ENCODE measurements at places on chromosomes 6 and 20. TPM values are rescaled to one million over a fixed set of nuclear protein-coding genes. Genes with fewer than 3 reads are reported as not detected.

DNA sequence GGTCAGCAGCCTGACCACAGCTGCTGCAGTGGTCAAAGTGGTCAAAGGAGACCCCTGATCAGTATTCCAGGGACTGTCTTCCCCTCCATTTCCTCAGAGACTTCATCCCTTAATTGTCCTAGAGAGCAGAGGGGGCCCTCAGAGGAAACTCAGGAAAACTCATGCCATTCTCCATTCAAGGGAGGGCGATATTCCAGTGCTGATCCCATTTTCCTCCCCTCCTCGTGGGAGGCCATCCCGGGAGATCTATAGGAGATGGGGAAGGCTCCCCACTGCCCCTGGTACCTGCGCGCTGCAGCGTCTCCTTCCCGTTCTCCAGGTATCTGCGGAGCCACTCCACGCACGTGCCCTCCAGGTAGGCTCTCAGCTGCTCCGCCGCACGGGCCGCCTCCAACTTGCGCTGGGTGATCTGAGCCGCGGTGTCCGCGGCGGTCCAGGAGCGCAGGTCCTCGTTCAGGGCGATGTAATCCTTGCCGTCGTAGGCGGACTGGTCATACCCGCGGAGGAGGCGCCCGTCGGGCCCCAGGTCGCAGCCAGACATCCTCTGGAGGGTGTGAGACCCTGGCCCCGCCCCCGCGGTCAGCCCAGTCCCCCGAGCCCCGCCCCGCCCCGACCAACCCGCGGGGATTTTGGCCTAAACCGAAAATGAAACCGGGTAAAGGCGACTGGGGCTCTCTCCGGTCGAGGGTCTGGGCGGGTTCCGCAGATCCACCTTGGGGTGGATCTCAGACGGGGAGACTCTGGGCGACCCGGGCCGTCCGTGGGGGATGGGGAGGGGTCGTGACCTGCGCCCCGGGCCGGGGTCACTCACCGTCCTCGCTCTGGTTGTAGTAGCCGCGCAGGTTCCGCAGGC is 878 bp downstream of the HLA-C start:
- no peak for DNase-seq

- DNase-seq: no peak
These were observed 181.0 kb downstream of the ZNF217 start for GRCh38 chr20:53412577-53413185.

- DNase-seq: no peak
These were observed 740 bp downstream of the NELFCD start for GRCh38 chr20:58981628-58982364.

DNA sequence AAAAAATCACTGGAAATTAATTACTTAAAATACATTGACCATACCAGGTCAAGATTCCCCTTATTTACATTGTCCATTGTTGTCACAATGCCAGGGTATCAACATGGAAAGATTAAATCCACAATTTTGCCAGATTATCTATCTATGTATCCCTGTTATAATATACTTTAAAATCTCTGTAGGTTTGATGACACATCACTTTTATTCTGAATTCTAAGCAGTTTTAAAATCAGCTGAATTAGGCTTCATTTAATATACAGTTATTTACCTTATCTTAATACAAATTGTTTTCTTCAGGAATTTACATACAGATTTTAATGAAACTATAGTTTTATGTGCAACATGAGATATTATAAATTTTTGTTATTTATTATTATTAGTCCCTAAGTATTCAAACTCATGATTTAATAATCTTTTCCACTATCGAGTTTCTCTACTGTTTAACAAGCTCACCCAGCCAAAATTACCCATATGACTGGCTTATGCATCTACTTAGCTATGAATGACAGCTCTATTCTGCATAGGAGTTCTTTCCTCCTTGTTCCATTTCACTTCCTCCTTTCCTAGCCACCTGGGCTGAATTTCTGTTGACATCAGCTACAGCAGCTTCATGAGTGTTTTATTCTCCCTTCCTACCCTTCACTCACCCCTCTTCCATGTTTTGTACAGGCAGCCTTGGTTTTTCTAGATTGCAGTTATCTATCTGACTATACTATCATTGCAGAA is 654.2 kb upstream of the MAP3K7 start:
- DNase-seq: no peak

The ID4 gene
- 158 TPM for polyA plus RNA-seq

- no peak for DNase-seq
These were observed 10.9 kb upstream of the MAS1 start for GRCh38 chr6:159879856-159880255.

The PACSIN1 gene
- 1.2 TPM for polyA plus RNA-seq

- DNase-seq: no peak
These were observed 4.3 kb downstream of the CDC25B start for GRCh38 chr20:3800256-3800877.

DNA sequence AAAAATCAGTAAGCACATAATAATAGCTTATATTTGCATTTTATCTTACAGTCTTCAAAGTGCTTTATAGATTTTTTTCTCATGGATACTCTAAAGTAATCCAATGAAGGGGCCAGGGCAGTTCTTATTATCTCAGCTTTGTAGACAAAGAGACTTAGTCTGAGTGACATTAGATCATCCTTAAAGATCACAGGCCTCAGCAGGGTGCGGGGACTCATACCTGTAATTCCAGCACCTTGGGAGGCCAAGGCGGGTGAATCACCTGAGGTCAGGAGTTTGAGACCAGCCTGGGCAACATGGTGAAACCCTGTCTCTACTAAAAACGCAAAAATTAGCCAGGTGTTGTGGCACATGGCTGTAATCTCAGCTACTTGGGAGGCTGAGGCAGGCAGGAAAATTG is 14.5 kb downstream of the FERMT1 start:
- DNase-seq: no peak

The FNDC11 gene
- 1.0 TPM for polyA plus RNA-seq

DNA sequence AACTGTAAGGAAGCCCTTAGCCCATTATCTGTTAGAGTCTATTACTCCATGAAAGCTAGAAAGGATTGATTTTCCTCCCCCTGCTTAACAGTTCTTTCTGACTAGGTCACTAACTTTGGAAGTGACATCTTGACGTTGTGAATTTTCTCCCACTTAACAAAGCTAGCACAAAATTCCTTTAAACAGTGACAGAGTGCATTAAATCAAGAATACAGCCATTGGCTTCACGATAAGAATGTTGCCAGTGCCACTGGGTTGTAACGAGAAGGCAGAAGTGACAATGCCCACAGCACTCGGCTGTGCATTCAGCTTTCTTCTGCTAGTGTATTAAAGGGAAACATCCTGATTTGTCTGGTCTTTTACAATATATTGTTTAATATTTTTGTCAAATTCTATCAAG is 182.7 kb upstream of the DTNBP1 start:
- peak; percentile 10 for DNase-seq

The MEI4 gene
- 1.6 TPM for polyA plus RNA-seq

The PLN gene
- 4.6 TPM for polyA plus RNA-seq

Measured in renal cortex interstitium (tissue), 15 donors.